ENCODE measurements at places on chromosomes 2 and 18. TPM values are rescaled to one million over a fixed set of nuclear protein-coding genes. Genes with fewer than 3 reads are reported as not detected.

Gene ALPG
- not detected for total RNA-seq

Gene ERBB4
- total RNA-seq: 75.0 TPM

Gene CRYGC
- total RNA-seq: not detected

Gene DTNA
- 46.5 TPM for total RNA-seq

Gene TBC1D8
- 6.1 TPM for total RNA-seq

Gene FAP
- 2.4 TPM for total RNA-seq

Gene LYPD6
- 9.4 TPM for total RNA-seq

Gene PTPN18
- total RNA-seq: 11.8 TPM

Gene IL36G
- total RNA-seq: under 0.01 TPM

Gene CXCR1
- under 0.01 TPM for total RNA-seq

Gene SERPINB12
- total RNA-seq: not detected

Gene FAM237A
- total RNA-seq: not detected

Gene AFF3
- total RNA-seq: 56.7 TPM

Gene EIF2AK3
- 28.9 TPM for total RNA-seq

Gene ESPNL
- under 0.01 TPM for total RNA-seq

Gene IL36A
- not detected for total RNA-seq

Gene TUBA3E
- not detected for total RNA-seq

Gene ABCG8
- total RNA-seq: 0.41 TPM

Gene CYP26B1
- total RNA-seq: 0.82 TPM

Gene FOXD4L1
- 0.41 TPM for total RNA-seq

Gene CD8B
- not detected for total RNA-seq

Gene TRAK2
- total RNA-seq: 53.8 TPM
